Left ventricle myocardium superior (tissue), 1 donor: ENCODE measurements at places on chromosomes 7 and 10. TPM values are rescaled to one million over a fixed set of nuclear protein-coding genes. Genes with fewer than 3 reads are reported as not detected.

Gene COX15
- total RNA-seq, result 35.7 TPM

GRCh38 chr7:128020159-128020558 is 11.1 kb downstream of the LRRC4 start:
- no peak for DNase-seq

DNA sequence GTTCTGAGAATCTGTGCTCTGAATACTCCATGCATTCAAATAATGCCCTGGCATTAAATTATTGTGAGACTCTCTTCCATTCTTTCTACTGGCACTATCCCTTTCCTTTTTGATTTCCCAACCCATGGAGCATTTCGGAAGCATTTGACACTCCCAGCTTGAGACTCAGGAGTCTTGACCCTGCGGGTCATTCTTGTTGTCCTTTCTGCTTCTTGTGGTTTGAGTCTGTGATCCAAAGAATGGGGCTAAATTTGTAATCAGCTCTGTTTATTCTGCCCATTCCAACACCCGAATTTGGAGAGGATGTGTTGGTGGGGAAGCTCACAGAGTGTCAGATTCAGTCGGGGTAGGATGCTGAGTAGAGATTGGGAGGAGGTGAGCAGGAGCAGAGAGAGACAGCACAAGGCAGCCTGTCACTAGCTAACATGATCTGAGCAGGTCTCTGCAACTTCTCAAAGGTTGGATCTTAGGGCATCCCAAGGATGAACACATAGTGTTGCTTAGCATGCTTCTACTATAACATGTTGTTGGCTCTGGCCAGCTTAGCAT is 80.4 kb upstream of the BMPER start:
- no peak for DNase-seq

DNA sequence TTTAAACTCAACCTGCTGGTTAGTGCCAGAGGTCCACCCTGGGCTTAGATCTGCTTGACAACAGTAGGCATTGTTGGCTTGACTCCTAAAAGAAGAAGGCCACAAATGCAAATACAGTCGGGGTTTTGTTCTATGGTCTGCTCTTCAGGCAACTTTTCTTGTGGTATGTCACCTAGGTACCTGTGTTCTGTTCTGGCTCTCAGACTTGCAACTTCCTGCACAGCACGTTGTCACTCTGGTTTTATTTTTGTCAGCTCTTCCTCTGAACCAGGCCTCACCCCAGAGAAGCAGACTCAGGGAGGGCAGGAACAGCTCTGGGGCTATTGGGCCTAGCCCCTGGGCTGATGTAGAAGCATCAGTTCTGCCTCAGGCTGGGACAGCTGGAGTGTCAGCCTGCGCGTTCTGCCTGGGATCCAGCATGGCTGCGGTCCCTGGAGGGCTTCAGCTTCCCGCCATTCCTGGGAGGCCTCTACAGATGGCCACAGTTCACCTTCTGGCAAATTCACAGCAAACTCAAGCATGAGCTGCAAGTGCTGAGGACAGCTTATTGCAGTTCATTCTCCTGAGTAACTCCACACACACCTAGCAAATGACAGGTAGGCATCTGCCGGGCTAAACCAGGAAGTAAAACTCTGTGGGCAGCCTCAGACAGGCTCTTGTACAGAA is 11.0 kb upstream of the PDCD4 start:
- no peak for DNase-seq

- no peak for DNase-seq
These were observed 15.2 kb upstream of the GPR158 start for GRCh38 chr10:25159591-25159990.

DNA sequence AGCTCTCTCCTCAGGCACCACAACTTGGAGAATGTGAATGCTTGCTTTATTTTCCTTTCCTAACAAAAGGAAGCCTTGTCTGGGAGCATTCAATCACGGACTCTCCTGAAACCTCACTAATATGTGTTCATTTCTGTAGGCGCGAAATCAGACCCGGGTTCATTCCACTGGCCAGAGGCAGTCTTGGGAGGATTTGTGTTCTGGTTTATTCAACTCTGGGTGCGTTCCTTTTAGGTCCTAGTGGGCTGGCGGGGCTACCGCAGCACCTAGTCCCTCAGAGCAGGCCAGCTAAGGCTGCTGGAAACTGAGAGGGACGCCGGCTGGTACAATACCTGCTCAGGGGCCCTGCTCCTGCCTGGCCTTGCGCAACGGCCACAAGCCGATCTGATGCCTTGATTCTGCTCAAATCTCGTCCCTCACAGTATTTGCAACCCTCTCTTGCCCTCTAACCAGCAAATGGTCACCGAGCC is 7.5 kb downstream of the HOXA4 start:
- DNase-seq, result no peak
